ENCODE measurements at places on chromosomes 16 and 17. TPM values are rescaled to one million over a fixed set of nuclear protein-coding genes. Genes with fewer than 3 reads are reported as not detected.

DNA sequence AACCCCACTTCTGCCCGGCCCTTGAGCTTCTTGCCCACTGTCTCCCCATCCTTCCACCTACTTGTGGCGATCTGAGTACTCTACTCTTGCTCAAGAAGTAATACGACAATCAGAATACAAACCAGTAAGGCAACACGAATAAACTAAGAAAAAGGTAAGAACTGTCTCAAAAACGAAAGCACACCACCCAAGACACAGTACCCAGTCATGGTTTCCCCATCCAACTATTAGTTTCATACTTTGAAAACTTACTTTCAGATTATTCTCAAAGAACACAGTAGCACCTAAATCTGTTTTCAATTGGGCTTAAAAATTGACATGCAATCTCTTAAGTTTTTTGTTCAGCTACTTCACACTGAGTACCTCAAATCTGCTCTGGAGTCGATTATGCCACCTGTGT is 13.9 kb downstream of the GINS2 start:
- DNase-seq: no peak

DNA sequence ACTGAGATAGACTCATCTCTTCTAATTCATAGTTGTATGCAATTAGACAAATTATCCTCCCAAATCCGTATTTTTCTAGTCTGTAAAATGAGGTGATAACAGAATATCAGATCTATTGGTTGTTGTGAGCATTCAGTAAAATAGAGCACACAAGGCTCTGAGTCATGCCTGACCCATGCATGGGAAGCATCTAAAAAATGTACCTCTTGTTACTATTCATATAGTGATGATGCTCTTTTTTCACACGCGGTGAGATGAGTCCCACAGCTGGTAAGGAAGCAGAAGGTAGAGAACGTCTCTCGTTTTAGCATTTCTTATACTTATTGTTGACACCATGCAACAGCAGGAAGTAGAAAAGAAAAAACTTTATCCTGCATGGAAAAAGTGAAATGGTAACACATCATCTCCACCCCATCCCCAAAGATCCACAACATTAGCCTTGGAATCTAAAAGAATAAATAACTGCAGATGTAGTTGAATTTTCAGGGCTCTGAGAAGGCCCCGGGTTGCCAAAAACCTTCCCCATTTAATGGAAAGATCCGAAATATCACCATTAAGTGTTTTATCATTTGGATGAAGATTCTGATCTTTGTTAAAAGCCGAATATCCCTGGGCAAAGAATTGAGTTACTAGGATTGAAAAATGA is 215.6 kb downstream of the TMEM114 start:
- DNase-seq: no peak

DNA sequence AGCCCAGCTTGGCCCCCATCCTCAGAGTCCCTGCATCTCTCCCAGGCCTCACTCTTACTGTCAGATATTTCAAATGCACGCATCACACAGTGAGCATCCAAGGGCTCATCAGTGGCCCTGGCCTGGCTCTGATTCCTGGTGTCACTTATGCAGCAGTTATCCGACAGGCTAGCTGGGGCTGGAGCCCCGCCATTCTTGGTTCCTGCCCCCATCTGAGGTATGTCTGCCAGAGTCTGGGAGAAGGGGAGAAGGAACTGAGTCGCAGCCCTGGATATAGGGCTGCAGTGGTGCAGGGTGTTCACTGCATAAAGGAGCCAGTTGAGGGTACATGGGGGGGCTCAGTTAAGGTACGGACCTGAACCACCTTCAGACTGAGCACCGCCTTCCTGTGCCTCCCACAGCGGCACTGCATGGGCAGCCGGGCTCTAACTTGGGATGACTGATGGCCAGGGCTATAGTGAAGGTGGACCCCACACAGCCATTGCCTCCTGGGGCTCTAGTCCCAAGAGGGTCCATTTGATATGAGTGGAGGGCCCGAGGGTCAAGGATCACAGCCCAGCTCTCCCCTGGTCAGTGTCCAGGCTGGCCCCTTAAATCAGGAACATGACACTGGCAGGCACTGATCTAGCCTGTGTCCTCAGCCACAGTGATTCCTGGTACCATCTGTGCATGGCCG is 1.8 kb upstream of the RASD1 start:
- DNase-seq: peak; percentile 24

- no peak for DNase-seq
These were observed 27.7 kb downstream of the CLUH start for GRCh38 chr17:2683912-2684311.

- no peak for DNase-seq
These were observed 74.6 kb downstream of the SPAG9 start for GRCh38 chr17:51046046-51046445.

GRCh38 chr16:49534901-49535610 is 161.5 kb downstream of the C16orf78 start:
- DNase-seq: no peak

DNA sequence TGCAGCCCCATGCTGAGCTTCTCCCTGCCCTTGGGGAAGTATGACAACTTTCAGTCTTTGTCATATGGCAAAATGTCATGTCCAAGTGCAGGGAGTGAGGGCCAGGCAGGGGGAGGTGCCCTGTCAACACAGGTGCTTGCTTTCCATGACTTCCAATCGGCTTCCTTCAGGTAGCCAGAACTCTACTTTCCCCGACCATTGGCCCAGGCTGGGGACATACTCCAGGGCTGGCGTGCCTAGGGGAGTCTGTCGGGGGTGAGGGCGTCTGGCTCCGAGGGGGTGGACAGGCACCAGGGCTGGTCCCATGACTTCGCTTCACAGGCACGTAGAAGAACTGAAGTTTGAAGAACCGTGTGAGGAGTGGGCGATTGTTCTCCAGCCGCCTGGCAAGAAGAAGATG is 19.8 kb upstream of the PIK3R6 start:
- no peak for DNase-seq

DNA sequence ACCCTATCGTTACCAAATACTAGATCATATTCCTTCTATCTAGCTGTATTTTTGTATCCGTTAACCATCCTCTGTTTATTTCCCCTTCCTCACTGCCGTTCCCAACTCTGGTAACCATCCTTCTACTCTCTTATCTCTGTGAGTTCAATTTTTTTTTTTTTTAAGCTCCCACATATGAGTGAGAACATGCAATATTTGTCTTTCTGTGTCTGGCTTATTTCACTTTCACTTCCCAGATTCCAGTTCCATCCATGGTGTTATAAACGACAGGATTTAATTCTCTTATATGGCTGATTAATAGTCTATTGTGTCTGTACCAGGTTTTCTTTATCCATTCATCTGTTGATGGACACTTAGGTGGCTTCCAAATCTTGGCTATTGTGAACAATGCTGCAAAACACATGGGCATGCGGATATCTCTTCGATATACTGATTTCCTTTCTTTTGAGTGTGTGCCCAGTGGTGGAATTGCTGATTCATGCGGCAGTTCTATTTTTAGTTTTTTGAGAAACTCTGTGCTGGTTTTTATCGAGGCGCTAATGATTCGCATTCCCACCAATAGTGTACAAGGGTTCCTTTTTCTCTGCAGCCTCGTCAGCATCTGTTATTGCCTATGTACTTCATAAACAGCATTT is 599.6 kb downstream of the TMEM114 start:
- DNase-seq: no peak

- DNase-seq: no peak
These were observed 16.0 kb downstream of the SPNS3 start for GRCh38 chr17:4449736-4450135.

DNA sequence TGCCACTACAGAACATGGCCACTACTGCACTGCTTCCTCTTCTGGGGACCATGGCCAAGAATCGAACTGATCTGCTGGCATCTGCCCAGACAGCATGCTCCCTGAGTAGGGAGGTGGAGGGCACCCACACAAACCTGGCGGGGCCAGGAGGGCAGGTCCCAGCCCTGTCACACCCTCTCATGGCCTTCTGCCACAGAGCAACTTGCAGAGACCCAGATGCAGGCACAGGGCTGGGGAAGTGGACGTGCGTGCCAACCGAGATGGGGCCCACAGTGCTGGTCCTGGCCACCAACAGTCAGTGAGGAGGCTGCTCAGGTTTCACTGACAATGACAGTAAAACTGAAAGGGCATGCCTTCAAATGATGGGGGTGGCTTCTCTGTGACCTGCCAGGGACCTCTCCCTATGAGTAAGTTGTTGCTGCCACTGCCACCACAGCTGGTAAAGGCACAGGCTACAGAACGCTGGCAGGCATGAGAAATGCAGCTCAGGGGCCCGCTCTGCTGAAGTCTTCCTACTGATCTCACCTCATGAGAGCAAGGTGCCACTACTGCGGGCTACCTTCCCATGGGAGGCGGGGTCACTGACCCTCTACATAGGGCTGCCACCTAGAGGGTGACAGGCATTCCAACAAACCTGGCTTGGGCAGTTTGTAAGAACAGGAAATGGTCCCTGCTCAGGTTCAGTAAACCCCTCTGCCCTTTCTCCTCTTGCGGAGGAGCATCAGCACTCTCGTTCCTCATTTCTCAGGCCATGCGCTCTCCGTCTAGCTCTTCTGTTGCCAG is 15.5 kb downstream of the HIC1 start:
- no peak for DNase-seq

GRCh38 chr17:31598399-31598782 is 206.9 kb downstream of the RAB11FIP4 start:
- DNase-seq: no peak

Gene NPIPB6
- polyA plus RNA-seq: 2.2 TPM

Gene TM4SF5
- not detected for polyA plus RNA-seq

Gene KCNAB3
- 10.6 TPM for polyA plus RNA-seq

Gene PRSS33
- 0.13 TPM for polyA plus RNA-seq

Gene GLIS2
- polyA plus RNA-seq: 17.2 TPM
